ENCODE measurements at places on chromosomes 1 and 21.

DNA sequence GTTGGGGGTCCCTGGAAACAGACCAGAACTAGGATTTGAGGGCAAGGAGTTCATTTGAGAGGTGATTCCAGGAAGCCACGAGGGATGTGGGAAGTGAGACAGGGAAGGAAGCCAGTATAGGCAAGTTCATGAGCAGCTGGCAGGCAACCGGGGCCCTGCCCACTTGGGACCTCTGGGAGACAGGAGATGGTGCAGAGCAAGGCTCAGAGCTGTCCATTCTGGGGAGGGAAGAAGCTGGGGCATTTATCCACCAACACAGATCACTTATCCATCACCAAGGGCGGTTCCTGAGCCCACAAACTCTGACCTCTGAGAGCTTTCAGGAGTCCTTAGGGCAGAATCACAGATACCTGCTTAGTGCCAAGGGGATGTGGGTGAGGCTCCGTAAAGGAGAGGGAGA, 16.8 kb downstream of the EDN2 start:
- no peak for DNase-seq

- no peak for DNase-seq
Observed at GRCh38 chr1:162422662-162423375, 10.9 kb upstream of the SH2D1B start.

GRCh38 chr21:39374046-39374445, 25.2 kb upstream of the HMGN1 start:
- DNase-seq: no peak

DNA sequence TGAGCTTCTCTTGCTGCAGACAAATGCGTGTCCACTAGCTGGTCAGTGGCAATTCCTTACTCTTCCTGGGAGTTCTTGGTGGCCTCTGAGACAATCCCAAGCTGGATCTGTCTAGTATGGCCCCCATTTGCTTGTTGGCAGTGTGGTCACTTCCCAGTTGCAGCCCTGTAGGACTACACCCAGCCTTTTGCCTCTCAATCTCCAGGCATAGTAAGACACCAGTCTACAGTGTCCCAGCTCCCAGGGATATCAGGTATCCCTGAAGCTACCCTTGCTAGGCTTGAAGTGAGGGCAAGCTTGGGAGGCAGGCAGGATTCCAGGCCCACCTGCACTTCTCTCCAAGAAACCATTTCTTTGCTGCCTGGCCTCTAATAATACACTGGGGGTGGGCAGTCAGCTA, 316.6 kb downstream of the RYR2 start:
- no peak for DNase-seq

- DNase-seq: no peak
Observed at GRCh38 chr1:26353976-26354820, at the start of gene CRYBG2. CRYBG2 (minus strand) TSS chr1:26354130; CDS start chr1:26346657, 7,473 bp downstream.

GRCh38 chr21:41869771-41870170, 9.4 kb downstream of the PRDM15 start:
- DNase-seq: no peak
